ENCODE measurements at places on chromosomes 7 and 10. TPM values are rescaled to one million over a fixed set of nuclear protein-coding genes. Genes with fewer than 3 reads are reported as not detected.

LEP gene
- not detected for total RNA-seq

GRCh38 chr7:84399661-84400060, 205.1 kb upstream of the SEMA3A start:
- H3K27me3 ChIP-seq = no peaks in the 10 kb centered on the region
- no peaks in the 10 kb centered on the region for H3K4me1 ChIP-seq
- H3K36me3 ChIP-seq = no peaks in the 10 kb centered on the region
- no peak overlapping the region for H3K4me3 ChIP-seq

LIPJ gene
- 0.16 TPM for total RNA-seq

DNA sequence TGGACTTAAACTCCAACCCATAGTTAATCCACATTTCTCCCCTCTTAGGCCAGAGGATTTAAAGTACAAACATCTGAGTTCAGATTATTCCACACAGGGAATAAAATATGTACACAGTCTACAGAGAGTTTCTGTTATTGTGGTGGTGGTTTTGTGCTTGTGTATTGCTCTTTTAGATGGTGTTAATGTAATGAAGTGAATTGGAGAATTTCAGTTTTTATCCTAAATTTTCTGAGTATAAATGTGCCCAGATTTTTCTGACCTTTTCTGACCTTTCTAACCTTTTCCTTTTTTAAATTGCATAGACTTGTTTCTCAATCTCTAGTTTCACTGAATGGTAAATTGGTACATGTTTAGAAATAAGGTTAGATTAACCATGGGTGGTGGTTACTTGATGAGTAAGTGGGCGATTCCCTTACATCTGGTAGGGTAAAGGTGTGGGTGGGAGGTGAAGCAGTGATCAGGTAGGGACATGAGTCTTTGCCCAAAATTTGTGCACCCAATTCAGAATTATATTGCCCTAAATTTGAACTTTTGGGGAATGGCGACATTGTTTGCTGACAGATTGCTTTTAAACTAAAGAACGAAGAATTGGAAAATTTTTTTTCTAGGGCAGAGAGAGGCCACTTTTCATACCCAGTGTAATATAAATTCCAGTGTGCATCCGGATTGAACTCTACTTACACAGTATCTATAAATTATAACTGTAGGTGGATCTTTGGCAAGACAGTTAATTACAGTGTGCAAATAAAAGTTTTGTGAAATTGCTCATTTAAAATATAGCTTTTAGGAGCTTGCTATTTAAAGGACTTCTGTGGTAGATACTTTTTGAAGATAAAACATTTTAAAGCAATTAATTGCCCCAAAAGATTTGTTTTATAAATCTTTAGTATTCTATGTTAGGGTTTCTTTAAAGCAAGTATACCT, 62.2 kb downstream of the ST7 start:
- H3K4me3 ChIP-seq = no peak overlapping the region
- H3K4me1 ChIP-seq = no peaks in the 10 kb centered on the region
- no peaks in the 10 kb centered on the region for H3K36me3 ChIP-seq
- H3K27ac ChIP-seq = no peak overlapping the region
- no peaks in the 10 kb centered on the region for H3K27me3 ChIP-seq

GRCh38 chr7:29285444-29285793, 90.8 kb downstream of the CHN2 start:
- no peak overlapping the region for H3K27ac ChIP-seq
- DNase-seq = no peak
- H3K27me3 ChIP-seq = no peaks in the 10 kb centered on the region
- H3K4me1 ChIP-seq = no peaks in the 10 kb centered on the region
- no peaks in the 10 kb centered on the region for H3K36me3 ChIP-seq
- no peak overlapping the region for H3K4me3 ChIP-seq

- no peaks in the 10 kb centered on the region for H3K27me3 ChIP-seq
- DNase-seq = no peak
Measured at GRCh38 chr10:30573721-30574431, 55.7 kb downstream of the LYZL2 start.

ARHGAP22 gene
- 0.86 TPM for total RNA-seq

GRCh38 chr7:44236333-44236728, 35.6 kb downstream of the YKT6 start:
- no peak overlapping the region for H3K27ac ChIP-seq
- H3K4me1 ChIP-seq = no peaks in the 10 kb centered on the region
- no peak overlapping the region for H3K4me3 ChIP-seq
- H3K27me3 ChIP-seq = no peaks in the 10 kb centered on the region

UBTD1 gene
- total RNA-seq = 1.8 TPM

DNA sequence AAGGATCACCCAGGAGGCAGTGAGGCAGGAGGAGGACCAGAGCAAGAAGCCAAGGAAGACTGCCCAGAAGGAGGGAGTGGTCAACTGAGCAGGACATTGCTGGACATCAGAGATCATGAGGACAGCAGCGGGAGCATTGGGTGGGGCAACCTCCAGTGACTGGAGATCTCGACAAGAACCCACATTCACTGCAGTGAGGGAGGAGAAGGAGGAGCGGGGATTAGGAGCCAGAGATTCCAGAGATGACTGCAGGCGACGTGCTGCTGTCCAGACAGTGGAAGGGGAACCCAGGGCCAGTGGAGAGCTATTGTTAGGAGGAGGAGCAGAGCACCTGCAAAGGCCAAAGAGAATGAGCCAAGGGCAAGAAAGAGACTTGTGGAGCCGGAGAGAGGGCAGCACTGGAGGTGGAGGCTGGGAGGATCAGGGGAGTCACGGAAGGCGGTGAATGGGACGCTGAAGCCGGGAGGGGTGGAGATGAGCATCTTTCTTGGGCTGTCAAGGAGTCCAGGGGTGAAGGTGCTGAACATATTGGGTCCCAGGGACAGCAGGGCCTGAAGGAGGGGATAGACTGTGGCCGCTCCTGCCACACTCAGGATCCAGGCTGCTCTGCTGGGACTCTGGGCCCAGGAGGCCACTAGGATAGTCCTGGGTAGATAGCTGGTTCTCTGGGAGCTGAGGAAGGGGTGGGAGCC, 140.1 kb upstream of the UNC5B start:
- DNase-seq = no peak
- H3K27me3 ChIP-seq = no peaks in the 10 kb centered on the region
- no peaks in the 10 kb centered on the region for H3K4me1 ChIP-seq
- no peaks in the 10 kb centered on the region for H3K36me3 ChIP-seq
- H3K27ac ChIP-seq = no peak overlapping the region

PNLIPRP1 gene
- not detected for total RNA-seq

DNA sequence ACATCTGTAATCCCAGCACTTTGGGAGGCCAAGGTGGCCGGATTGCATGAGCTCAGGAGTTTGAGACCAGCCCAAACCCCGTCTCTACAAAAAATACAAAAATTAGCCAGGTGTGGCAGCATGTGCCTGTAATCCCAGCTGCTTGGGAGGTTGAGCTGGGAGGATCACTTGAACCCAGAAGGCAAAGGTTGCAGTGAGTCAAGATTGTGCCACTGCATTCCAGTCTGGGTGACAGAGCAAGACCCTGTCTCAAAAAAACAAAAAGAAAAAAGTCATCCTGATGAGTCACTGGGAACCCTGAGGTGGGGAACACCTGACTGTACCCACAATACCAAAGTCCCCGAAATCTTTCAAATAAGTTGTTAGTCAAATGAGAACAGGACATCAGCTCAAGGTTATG, 80.0 kb downstream of the NEBL start:
- no peaks in the 10 kb centered on the region for H3K4me1 ChIP-seq
- H3K36me3 ChIP-seq = no peaks in the 10 kb centered on the region
- no peak overlapping the region for H3K27ac ChIP-seq
- no peak for DNase-seq
- no peak overlapping the region for H3K4me3 ChIP-seq
- H3K27me3 ChIP-seq = no peaks in the 10 kb centered on the region

GRCh38 chr10:22727663-22728062, 13.3 kb upstream of the PIP4K2A start:
- no peak overlapping the region for H3K4me3 ChIP-seq
- DNase-seq = no peak
- no peak overlapping the region for H3K27ac ChIP-seq
- no peaks in the 10 kb centered on the region for H3K27me3 ChIP-seq

DNA sequence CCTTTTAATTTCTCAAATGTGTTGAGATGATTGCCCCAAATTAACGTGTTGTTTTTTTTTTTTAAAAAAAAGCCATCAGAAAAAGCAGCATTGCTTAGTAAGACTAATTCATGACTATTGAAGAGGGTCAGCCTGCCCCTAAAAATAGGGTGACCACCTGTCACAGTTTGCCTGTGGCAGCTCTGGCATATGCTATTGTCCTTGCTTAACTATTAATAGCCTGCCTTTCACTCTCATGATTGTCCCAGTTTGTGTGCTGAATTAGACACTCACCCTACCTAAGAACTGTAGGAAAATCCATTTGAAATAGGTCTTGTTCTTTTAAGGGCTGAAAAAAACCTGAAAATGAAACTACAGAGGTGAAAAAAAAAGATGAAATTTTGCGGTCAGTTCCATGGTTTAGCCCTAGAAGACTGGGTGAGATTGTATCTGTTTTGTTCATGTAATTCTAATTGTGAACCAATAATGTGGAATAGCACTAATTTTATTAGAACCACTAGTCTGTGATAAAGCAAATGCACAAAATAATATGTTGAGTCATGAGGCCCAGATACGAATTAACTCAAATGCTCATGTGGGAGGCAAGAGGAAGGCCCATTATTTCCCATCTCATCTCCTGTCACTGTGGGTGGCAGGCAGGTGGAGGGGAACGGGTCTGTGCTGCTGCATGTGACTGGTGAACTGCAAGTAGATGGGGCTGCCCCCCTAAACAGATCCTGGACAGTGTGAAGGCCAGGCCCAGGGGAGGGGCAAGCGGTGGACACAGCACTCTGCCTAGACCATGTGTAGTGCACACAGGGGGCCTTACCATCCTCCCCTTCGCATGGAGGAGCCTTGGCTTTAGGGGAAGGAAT, 265.4 kb upstream of the NFE2L3 start:
- H3K36me3 ChIP-seq = no peaks in the 10 kb centered on the region
- H3K27ac ChIP-seq = no peak overlapping the region
- no peak overlapping the region for H3K4me3 ChIP-seq
- no peak for DNase-seq
- H3K27me3 ChIP-seq = peaks cover 6% of the 10 kb centered on the region

GRCh38 chr10:36421992-36422391, 703.4 kb upstream of the ANKRD30A start:
- H3K36me3 ChIP-seq = no peaks in the 10 kb centered on the region
- H3K4me1 ChIP-seq = no peaks in the 10 kb centered on the region
- DNase-seq = no peak
- no peak overlapping the region for H3K27ac ChIP-seq

GRCh38 chr10:133139551-133140065, 20.4 kb upstream of the KNDC1 start:
- peaks cover 5% of the 10 kb centered on the region for H3K27me3 ChIP-seq
- H3K27ac ChIP-seq = no peak overlapping the region
- no peaks in the 10 kb centered on the region for H3K4me1 ChIP-seq
- H3K4me3 ChIP-seq = no peak overlapping the region
- no peaks in the 10 kb centered on the region for H3K36me3 ChIP-seq

CRTAC1 gene
- total RNA-seq = 1.4 TPM

- no peaks in the 10 kb centered on the region for H3K36me3 ChIP-seq
- H3K27me3 ChIP-seq = no peaks in the 10 kb centered on the region
- no peak overlapping the region for H3K27ac ChIP-seq
- no peak for DNase-seq
Measured at GRCh38 chr10:84991301-84991700, 662.9 kb downstream of the CCSER2 start.

GRCh38 chr7:69373171-69374043, 224.9 kb upstream of the AUTS2 start:
- DNase-seq = no peak
- no peak overlapping the region for H3K4me3 ChIP-seq
- no peaks in the 10 kb centered on the region for H3K27me3 ChIP-seq

DNA sequence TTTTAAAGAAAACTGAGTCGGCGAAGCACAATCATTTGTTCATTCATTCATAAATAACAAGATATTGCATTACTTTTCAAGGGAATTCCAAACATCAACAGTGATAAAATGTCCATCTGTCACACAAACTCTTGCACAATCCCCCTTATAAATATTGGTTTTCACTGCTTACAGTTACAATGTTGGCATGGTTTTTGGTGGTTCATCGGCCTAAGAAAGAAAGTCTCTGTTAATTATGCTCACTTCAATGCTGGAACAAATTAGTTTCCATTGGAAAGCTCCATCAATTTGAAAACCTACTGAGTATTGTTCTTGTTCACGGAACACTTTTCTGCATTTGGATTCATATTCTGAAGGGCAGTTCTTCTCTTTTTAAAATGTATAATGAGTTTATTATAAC, 188.5 kb downstream of the JAZF1 start:
- no peaks in the 10 kb centered on the region for H3K27me3 ChIP-seq
- no peak overlapping the region for H3K4me3 ChIP-seq
- no peak for DNase-seq
- H3K4me1 ChIP-seq = peaks cover 4% of the 10 kb centered on the region

LRRC18 gene
- not detected for total RNA-seq

DNA sequence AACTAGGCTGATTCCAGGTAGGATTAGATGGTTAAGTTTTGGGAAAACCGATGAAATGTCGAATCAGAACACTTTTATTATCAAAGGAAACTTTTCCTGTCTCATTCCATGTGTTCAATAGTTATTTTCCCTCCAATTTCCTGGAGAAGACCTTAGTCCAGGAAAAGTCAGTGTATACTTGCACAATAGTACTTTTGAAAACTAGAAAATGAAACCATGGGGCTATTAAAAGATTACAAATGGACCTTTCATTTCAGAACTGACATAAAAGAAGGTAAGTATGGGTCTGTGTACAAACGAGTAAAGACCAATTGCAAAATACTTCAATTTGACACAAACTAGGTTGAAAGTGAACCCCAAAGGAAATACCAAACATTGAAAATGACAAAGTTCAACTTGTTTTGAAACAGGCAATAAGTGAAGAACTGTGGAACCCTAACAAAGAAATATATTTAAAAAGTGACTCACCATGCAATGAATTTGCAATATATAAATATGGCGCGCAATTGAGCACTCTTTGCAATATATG, 2.1 kb downstream of the AVPI1 start:
- peak overlapping the region; percentile 51 for H3K4me3 ChIP-seq
- no peaks in the 10 kb centered on the region for H3K27me3 ChIP-seq
- H3K36me3 ChIP-seq = no peaks in the 10 kb centered on the region
- peak overlapping the region; percentile 86 for H3K27ac ChIP-seq
- H3K4me1 ChIP-seq = peaks cover 21% of the 10 kb centered on the region
- DNase-seq = no peak

- H3K27me3 ChIP-seq = no peaks in the 10 kb centered on the region
- H3K4me3 ChIP-seq = no peak overlapping the region
- H3K4me1 ChIP-seq = peaks cover 11% of the 10 kb centered on the region
- no peak for DNase-seq
Measured at GRCh38 chr10:32357056-32357735, 10.2 kb upstream of the EPC1 start.

TCAF2 gene
- 0.32 TPM for total RNA-seq

DNA sequence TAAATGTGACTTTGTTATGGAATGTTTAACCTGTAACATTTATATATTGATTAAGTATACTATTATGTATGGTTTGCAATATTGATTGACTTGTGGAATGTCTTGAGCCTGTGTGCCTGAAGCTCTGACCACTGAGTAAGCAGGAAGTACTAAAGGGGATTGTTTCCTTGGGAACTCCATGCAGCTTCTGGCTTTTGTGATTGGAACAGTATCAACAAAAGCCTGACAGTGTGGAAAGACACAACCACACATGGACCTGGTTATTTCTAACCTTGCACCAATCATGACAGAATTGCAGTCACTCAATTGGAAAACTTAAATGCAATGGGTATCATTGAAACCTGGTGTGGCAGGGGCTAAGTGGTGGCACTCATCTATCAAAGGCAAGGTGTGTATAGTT, 45.5 kb upstream of the PIK3CG start:
- H3K27ac ChIP-seq = no peak overlapping the region
- H3K27me3 ChIP-seq = no peaks in the 10 kb centered on the region
- DNase-seq = no peak
- no peaks in the 10 kb centered on the region for H3K4me1 ChIP-seq
- no peak overlapping the region for H3K4me3 ChIP-seq
